ENCODE measurements at places on chromosomes 5 and 9.
A peak's percentile ranks its signal among the peaks of the same experiment; 100 is the strongest.

- DNase-seq: no peak
Observed at GRCh38 chr5:107558823-107559375, 111.8 kb downstream of the EFNA5 start.

DNA sequence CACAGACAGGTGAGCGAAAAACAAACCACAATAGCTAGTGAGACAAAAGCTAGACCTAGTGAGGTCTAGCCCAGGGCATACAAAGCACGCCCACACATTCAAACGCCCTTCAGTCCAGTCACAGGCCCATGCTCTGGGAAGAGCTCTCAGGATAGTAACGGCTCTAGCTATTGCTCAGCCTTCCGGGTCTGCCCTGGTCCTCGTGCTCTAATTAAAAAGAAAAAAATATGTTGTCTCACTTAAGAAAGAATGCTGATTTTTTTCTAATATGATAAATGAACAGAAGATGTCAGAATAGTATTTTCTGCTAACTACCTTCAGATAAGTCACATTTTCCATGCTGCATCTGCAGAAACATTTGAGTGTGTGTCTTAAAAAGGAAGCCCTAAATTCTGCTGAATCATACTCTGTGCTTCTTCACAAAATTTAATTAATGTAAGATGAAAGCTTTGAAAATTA lies 94.5 kb downstream of the PLPP1 start:
- DNase-seq: peak; percentile 83

DNA sequence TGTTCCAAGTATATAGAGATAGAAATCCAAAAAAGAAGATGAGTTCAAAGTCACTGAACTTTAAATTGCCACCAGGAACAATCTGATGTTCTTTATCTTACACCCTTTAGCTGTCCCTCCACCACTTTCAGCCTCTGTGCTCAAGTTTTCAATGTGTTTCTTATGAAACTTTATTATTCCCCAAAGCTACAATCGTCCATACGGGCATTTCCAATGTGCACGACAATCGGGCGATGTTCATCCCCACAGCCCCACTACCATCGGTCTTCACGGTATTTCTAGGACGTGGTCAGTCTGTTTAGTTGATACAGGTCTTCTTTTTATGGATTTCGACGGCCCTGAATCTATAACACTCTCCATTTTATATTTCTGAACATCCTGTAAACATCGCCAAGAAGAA lies 238.7 kb upstream of the DAP start:
- DNase-seq: no peak

GRCh38 chr5:60387051-60387440 lies 312.9 kb downstream of the DEPDC1B start:
- DNase-seq: no peak

DNA sequence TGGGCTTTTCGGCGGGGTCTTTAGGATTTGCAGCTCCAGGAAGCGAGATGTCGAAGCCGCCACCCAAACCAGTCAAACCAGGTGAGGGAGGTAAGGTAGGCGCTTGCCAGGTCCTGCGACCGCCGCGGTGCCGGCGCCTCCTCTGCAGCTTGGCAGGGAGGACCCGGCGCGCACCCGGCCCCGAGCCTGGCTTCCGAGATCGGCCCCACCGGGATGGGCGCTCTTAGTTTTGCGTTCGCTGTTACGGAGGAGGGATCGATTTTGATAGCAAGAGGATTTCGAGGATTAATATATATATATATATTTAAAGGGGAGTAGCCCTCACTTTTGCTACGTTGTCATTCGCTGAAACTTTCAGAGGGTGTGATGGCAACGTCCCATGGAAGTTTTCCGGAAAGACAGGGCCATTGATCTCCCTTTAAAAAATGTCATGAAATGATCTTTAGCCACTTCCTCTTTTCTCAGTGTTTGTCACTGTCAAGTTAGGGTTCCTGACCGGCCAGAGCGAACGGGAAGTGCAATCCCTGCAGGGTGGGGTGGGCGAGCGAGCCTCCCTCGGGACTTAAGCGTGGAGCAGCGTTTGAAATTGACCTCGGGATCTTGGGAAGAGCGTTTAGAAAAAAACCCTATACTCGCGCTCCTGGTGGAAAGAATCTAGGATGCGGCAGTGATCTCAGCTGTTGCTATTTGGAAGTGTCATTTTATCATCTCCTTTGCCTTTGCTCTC lies 495 bp downstream of the OSTF1 start:
- peak; percentile 78 for DNase-seq

GRCh38 chr5:58628626-58629025 lies 45.8 kb downstream of the RAB3C start:
- no peak for DNase-seq

- peak; percentile 89 for DNase-seq
Observed at GRCh38 chr9:7185612-7186011, 427.8 kb downstream of the KDM4C start.

Data from EH (cell line).